Cardiac septum (tissue), 1 donor: ENCODE measurements at places on chromosomes 5 and 9.

DNA sequence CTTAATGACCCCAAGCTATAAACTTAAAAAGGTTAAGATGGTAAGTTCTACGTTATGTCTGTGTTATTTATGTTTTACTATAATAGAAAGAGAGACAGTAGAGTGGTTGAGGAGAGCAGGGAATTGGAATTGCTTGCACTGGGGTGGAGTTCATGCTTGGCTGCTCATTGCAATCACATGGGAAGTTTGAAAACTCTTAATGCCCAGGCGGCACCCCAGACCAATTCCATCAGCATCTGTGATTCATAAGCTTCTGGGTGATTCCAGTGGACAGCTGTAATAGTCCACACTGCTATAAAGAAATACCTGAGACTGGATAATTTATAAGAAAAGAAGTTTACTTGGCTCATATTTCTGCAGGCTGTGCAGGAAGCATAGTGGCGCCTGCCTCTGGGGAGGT lies 323.9 kb upstream of the MSX2 start:
- DNase-seq, result no peak

GRCh38 chr5:171628633-171628974 lies 157.0 kb upstream of the SMIM23 start:
- no peak for DNase-seq

DNA sequence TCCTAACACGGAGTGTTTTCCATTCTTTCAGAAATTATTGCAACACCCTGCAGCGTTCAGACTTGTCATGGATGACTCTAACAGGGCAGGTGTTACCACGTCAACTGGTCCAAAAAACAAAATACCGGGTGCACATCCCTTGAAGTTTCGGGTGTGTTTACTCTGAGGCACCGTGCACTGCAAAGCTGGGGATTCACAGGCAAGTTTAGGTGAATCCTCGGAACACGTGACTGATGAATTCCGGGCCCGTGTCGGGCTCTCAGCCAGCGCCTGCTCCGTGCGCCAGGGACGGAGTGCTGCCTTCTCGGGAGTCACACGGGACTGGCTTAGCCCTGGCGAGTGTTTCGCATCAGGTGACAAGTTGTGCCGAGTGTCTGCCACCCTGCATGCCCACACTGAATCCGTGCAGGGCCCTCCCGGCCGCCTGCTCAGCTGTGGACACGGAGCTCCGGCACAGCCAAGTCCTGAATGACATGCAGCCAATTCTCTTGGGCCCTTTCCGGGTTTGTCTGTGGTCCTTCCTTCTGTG lies 66.0 kb upstream of the IRX4 start:
- peak; percentile 87 for DNase-seq

DNA sequence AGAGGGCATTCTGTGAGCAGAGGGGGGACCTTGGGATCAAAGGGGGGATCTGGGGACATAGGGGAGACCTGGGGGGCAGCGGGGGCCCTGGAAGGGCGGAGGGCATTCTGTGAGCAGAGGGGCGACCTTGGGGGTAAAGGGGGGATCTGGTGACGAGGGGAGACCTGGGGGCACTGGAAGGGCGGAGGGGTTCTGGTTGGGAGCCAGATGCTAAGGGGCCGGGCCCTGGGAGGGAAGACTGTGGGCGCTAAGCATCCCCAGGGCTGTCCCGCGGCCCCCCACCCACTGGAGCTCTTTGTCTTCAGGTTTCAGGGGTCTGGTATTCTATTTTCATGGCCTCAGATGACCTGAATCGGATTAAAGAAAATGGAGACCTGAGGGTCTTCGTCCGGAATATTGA lies 748 bp downstream of the LCN9 start:
- no peak for DNase-seq
